ENCODE measurements at places on chromosomes 5 and 9.

GRCh38 chr9:98039607-98040017 lies 16.9 kb upstream of the NANS start:
- DNase-seq = no peak

DNA sequence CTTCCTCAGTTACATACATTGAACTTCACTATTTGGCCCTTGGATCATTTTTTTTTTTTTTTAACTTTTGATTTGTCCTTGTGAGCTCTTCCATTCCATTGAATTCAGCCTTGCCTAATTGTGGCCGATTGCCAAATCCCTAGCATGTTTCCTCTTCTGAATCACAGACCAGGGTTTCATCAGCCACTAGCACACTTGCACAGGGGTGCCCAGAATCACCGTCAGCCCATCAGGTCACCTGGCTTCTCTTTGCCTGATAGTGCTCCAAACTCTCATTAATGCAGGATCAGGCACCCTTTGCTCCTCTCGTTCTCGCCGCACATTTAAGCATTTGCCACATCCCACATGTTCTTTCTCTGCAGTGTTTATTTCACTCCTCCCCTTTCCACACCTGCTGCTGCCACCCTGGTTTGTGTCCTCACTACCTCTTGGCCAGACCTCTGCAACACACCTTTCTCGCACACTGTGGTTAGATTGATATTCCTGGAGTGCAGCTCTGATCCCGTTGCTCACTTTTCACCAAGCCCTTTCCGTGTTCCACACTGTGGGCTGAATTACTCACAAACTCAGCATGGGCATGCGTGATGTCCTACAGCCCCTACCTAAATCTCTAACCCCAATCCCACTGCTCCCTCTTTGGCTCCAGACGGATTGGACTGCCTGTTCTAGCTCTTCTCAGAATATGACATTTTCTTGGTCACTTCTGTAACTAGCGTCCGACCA lies 9.8 kb downstream of the PIK3R1 start:
- peak; percentile 82 for DNase-seq

DNA sequence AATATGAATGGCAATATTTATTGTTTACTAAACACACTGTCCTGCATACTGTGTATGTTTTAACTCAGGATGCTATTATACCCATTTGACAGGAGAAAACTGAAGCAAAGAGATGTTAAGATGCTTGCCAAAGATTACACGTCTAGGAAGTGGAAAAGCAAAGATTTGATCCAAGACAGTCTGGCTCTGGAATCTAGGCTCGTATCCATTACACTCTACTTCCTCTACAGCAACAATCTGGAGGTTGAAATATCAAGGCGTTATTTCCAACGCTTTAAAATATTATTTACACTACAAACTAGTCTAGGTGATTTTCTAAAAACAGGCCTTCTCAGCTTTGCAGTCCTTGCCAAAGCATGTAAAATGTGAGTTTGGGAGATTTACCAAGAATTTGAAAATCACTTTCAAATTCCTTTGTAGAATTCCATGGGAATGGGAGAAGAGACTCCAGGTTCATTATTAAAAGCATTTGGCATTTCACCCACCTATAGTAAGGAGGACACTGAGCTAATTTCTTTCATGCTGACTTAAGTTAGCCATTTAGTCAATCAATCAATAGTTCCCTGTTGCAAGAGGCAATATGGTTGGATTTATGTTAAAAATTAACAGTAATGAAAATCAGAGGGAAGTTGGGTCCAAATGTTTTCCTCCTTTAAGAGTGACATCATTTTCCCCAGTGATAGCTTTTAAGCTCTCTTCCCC lies 356.3 kb upstream of the SMARCA2 start:
- DNase-seq = no peak

DNA sequence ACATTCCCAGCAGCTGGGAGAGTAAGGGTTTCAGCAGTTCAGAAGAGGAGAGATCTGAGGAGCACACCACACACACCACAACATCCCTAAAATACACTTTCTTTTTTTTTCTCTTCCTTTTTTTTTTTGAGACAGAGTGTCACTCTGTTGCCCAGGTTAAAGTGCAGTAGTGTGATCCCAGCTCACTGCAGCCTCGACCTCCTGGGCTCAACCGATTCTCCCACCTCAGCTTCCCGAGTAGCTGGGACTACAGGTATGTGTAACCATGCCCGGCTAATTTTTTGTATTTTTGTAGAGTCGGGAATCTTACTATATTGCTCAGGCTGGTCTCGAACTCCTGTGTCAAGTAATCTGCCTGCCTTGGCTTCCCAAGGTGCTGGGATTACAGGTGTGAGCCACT lies 9.7 kb upstream of the UBAP1 start:
- no peak for DNase-seq

DNA sequence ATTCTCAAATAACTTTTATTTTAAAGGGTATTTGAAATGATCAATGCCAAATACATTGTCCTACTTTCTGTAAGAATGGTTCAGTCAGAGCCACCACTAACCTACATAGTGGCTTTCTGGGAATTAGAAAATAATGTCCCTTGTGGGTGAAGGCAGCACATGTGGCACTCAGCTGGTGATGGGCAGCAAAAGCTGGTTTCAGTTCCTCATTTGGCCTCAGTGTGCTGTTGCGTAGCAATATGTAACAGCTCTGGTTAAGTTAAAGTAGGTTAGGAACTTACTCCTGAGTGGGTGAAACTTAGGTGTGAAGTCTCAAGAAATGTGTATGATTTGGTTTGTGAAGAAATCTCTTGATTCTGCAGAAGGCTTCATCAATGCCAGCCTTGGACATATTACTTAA lies 99.6 kb upstream of the SPEF2 start:
- no peak for DNase-seq

DNA sequence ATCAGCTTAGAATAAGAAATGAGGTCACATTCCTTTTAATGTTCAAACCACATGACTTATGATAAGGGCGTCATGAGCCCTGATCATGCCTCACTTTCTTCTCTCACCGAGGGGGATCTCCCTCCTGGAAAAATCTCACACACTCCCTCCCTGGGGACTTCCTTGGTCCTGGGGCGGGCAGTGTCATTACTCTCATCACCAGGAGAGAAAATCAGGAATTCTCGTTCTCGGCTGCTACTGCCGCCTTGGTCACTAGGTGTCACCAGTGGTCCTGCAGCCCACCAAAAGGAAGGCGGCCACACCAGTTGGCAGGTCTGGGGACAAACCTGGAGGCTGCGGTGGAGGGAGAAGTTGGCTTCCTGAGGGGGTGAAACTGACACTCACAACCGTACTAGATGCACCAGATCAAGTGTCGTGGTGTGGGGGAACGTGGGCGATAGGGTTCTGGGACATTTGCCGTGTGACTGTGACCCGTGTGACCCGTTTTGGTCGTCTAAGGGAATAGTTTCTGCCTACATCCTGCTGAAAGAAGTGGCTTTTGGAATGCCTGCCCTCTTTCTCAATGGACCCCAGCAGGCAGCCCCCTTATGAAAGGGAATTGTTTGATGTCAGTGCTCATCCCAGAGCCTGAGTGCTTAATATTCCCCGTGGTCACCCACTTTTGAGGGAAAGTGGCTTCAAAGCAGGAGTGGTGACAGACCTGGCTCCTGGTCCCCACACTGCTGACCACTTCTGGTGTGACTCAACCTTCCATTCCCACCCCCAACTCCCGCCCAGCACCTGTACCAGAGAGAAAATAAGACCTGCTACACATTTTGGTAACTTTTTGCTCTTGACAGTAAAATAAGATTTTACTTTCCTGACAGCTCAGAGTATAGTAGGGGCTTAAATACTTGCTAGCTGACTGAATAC lies 63.2 kb downstream of the ACER2 start:
- DNase-seq = no peak

DNA sequence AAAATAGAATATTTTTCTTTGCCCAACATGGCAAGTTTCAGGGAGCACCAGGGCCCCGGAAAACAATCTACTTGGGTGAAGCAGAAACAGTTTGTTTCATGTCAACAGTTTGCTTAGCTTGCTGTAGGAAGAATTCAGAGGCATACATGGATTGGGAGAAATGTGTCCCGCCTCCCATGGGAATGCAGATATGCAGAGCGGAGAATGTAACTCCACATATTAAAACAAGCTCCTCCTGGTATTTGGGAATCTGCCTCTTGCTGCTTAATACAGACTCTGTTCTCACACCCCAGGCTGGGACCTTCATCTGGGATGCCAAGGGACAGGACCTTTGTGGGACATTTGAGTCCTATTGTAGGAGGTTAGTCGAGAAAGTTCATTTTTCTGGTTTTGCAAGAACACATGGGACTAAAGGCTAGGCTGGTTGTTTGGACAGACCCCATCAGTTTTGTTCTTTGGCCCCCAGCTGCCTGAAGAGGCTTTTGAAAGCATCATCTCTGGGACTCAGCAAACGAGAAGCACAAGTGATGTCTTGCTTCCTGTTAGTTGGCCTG lies 220.5 kb upstream of the ADRA1B start:
- no peak for DNase-seq

DNA sequence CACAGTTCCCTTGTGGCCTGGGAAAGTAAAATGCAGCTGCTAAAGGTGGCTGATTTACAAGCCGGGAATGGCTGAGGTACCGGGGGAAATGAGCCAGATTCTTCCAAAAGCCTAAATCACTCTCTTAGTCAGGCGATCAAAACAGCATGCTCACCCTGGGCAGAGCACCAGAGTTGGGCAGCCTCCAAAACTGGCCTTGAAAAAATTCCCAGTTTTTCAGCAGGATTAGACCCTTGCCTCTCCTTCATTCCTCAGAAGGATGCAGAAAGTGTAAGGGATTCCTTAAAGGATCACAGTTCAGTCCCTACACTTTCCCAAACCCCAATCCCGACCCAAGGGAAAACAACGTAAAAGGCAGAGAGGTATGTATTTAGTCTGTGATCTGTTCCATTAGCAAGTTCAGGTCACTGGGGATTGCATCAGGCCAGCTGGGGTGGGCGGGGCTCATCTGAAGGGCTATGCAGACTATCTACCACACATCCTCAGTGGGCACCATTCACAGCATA lies 16.9 kb downstream of the TMEM174 start:
- no peak for DNase-seq

DNA sequence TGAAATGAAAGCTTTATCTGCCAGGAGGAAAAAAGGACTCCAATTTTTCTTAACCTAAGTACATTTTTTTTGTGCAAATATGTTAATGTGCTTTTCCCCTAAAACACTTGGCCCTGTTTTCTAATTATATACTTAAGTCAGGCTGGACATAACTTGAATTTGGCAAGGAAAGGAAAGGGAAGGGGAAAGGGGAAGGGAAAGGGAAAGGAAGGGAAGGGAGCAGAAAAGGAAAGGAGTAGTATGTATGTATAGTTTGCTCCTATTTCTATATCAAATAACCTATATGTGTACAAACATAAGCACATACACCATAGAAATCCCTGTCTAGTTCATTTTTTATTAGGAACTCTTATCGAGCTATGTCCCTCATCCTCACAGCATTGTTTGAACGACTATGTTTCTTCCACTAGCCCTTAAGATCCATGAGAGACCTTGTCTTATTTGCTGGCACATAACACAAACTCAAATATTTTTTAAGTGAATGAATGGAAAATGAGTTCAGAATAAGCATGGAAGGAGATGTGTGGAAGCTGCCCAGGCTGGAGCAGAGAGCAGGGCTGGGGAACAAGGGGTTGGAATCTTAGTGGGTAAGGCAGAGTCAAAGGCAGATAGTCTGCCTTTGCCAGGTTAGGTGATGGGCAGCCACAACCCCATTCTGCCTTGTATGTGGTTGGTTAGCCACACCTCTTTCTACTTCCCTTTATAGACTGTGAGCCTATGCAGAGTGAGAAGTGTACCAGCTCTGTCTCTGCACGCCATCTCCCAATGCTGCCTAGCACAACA lies 70.0 kb downstream of the KLHL3 start:
- no peak for DNase-seq

DNA sequence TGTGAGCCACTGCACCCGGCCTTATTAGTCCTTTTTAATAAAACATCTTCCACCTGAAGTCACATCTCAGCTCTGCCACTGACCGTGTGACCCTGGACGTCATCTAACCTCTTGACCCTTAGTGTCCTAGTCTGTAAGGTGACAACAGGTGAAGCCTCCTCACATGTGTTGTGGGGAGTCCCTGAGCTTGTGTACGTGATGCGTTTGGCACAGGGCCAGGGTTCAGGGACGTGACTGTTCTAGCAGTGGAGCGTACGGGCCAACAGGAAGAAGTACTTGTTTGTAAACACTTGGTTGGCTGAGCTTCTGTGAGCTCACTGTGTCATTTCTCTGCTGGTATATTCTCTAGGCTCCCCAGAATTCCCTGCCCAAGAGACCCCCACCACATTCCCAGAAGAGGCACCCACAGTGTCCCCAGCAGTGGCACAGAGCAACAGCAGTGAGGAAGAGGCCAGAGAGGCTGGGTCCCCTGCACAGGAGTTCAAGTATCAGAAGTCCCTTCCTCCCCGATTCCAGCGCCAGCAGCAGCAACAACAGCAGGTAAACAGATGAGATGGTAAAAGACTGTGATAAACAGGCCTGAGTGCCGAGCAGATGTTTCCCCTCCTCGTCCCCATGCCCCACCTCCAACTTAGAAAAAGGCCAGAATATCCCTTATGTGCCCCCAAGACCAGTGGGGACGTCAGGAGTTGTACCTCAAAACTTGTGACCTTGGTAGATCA lies 35.3 kb upstream of the POMT1 start:
- DNase-seq = no peak

DNA sequence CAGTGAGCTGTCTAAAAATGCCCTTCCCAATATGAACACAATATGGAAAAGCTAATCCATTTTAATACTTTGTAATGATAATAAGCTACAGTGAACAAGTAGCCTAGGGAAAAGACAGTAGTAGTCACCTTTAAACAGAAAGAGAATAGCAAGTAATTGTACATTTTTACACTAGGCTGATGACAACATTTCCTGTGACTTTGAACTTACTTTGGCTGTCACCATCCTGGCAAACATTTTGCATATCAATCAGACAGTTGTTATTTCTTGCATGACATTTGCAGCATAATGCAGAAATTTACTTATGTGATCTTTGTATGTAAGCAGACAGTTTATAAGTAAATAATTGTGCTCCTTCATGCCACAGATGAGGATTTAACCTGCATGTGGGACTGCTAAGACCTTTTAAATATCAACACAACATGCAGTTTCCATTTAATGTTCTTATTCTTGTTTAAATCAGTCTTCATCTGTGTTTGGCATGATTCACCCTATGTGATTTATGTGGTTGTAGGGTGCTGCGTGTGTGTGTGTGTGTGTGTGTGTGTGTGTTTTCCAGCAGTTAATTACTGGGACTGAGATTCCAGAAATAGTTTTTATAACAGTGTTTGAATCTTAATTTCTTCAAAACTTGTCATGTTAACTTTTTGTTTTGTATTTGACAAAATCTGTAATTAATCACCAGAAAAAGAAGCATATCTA lies 997.1 kb upstream of the ARRDC3 start:
- DNase-seq = no peak

Measured in epithelial cell of prostate (primary cell).